ENCODE measurements at places on chromosomes 7 and 10.

- DNase-seq = no peak
These were observed 252.2 kb upstream of the HABP2 start for GRCh38 chr10:113300617-113301016.

- no peak for DNase-seq
These were observed 37.8 kb downstream of the ST8SIA6 start for GRCh38 chr10:17416442-17417211.

GRCh38 chr7:14420768-14421167, 431.3 kb upstream of the ETV1 start:
- no peak for DNase-seq

DNA sequence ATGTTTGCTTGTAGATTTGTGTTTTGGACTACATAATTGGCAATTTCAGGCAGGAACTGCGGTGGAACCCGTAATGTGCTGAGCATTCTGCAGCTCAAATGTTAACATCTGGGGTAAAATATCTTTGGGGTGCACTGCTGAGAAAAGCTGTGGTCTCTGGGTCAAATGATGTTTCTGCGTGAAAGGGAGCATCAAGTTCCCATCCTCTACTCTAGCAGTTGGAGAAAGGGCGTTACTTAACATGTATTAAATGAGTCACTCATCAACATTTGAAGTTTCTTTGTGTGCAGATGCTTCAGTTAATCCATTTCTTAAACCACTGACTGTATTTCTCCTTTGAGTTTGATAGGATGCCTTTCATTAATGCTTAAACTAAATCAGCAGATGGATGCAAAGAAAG, 273.1 kb upstream of the PITRM1 start:
- DNase-seq = no peak

GRCh38 chr7:43631559-43631958, 48.7 kb downstream of the STK17A start:
- DNase-seq = no peak
